ENCODE measurements at places on chromosomes 7 and 10.

GRCh38 chr7:103771294-103771693 lies 218.2 kb downstream of the RELN start:
- DNase-seq, result no peak

GRCh38 chr7:128932862-128933179 lies 4.9 kb upstream of the IRF5 start:
- DNase-seq, result no peak

- DNase-seq, result no peak
These were observed 104.7 kb upstream of the CHST15 start for GRCh38 chr10:124198125-124198501.

GRCh38 chr7:66182920-66183319 lies 22.2 kb upstream of the TPST1 start:
- DNase-seq, result no peak

DNA sequence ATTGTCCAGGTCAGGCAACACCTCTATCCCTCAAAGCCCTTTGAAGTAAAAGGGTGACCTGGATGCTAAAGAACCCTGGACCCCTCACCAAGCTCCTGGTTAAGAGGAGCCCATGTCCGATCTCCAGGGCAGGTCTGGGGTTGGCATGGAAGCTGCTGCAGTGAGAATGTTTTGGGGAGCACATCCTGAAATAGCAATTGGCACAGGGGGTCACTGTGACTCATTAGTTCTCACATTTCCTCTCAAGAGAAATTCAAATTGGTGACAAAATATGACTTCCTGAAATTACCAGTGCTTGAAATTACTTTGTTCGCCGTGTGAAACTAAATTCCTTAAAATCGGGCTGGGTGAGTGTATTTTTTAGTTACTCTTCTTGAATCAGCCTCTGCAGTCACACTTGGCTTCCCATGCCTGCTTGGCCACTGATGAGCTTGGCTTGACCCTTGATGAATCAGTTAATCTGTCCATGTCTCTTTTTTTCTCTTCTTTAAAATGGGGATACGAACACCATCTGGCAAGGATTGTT lies 18.8 kb upstream of the ARHGAP22 start:
- no peak for DNase-seq

DNA sequence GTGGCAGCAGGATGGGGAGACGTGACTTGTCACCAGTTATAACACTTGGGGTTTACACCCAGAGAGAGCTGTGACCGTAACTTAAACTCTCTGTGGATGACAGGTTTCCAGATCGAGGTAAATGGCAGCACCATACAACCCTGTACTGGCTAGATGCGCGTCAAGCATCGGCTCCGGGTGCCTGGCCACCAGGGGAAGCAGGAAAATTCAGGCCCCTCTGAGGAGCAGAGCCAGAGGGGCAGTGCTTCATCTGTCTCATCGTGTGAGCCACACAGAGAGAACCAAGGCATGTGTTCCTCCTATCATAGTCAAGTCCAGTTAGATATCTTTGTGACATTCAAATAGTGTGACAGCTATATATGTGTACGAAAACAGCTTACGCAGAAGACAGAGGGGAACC lies 652.2 kb upstream of the FOXK1 start:
- no peak for DNase-seq

DNA sequence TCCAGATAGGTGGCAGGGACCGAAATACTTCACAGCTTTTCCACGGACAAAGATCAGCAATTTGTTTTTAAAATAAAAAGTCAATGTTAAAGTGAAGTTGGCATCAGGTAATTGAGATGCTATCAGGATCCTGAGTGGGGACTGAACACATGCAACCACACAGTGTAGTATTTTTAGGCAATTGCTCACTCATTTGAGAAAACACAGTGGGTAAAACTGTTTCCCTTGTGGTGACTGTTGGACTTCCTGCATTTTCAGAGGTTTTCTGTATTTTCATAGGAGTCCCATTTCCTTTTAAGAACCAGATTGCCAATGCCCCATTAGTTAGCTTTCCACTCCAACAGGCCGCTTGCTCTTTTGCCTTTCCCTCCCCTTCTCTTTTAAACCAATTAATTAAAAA lies 159.5 kb upstream of the ZNF32 start:
- no peak for DNase-seq

DNA sequence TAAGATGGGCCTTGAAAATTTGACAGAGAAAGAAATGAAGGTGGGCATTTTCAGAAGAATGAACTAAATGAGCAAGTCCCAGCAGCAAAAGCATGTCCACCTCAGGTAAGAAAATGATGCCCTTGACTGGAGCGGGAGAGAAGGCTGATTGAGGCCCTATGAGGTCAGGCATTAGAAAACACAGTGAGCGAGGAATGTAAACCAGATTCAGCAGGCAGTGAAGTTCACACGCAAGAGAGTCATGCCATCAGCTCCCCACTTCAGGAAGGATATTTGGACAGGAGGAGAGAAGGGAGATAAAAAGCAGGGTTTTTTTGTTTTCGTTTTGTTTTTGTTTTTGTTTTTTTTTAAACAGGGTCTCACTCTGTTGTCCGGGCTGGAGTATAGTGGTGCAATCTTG lies 166.4 kb downstream of the PPP1R17 start:
- no peak for DNase-seq

DNA sequence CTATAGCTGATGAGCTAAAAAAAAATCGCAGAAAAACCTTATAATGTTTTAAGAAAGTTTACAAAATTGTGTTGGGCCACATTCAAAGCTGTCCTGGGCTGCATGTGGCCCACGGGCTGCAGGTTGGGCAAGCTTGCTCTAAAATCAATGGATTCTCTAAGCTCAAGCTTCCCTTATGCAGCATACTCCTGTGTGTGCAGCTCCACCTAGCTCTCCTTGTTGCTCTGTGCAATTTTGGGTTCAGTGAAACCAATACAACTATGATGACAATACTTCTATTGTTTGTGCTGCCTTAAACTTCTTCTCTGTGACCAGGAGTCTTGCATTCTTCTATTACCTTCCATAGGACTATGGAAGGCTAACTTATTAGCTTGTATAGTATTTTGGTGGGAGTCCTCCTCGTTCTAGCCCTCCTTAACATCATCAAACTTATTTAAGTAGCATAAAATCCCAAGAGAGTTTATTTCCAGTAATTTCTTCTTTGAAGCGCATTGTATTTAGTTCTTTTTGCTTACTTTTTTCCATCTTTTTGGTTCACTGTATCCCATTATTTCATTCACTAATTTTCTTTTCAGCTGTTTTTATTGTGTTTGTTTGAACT lies 170.9 kb upstream of the SMIM30 start:
- no peak for DNase-seq

DNA sequence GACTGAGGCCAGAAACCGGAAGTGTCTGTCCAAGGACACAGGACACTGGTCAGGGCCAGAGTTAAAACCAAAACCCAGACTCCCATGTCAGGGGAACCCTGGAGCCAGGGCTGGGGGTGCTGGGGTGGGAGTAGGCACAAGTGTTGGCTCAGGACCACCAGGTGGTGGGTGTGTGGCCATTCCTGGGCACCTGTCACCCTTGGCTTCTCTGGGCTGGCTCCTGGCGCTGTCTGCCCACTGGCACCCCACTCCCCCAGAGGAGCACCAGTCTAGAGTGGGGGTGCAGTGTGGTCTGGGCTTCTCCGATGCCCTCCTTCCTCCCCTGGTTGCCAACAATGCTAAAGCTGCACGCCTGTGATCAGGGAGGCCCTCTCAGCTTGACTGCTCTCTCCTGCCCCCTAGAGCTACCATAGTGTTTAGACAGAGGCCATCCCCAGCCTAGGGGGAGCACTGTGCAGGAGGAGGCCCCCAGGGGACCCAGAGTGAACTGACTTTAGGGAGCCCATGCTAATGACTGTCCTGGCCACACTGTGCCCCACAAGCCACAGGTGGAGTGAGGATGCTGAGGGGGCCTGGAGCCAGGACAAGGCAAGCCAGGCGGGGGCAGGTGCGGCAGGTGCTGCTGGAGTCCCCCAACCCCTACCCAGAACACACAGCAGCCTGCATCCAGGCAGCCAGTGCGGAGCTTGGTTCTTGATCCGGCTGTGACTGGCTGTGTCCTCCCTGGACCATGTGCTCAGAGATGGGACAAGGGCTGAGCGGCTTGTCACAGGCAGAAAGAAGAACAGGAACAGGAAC lies 11.0 kb downstream of the RASGEF1A start:
- peak; percentile 54 for DNase-seq

DNA sequence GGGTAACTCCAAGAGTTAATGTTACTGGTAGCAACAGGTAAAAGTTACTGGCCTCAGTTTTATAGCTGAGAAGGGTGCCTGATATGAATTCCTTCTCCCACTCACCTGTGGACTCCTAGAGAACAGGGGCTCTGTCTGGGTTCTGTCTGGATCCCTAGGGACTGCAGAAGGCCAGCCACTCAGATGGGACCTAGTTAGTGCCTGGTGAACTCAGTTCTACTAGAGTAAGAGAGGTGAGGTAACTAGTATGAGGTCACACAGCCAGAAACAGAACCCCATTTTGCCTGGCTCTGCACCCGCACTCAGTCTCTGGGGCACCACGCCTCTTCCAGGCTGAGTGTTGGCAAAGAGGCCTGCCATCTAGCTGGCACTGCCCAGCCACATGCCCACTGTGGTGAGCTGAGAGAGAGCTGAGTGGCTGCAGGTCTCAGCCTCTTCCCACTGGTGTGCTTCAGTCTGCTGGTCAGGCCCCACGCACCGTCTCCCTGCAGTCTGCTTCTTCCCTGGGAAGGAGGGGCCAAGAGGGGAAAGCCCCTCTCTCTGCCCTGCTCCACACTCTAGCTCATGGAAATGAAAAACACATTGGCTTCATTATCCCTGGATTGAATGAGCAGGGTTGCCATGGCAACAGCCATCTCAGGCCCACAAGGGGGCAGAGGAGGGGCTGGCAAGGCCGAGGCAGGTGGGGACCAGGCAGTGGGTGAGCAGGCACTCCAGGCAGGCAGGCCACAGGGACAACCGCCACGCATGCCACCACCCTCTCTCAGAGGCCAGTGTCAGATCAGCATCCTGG lies 110.6 kb downstream of the ZMIZ1 start:
- DNase-seq, result no peak

GRCh38 chr7:84800846-84801245 lies 386.0 kb downstream of the SEMA3D start:
- no peak for DNase-seq

- DNase-seq, result no peak
These were observed 25.8 kb downstream of the ZMIZ1 start for GRCh38 chr10:79094412-79095175.

GRCh38 chr7:72805526-72806494 lies 22.2 kb downstream of the TYW1B start:
- no peak for DNase-seq

DNA sequence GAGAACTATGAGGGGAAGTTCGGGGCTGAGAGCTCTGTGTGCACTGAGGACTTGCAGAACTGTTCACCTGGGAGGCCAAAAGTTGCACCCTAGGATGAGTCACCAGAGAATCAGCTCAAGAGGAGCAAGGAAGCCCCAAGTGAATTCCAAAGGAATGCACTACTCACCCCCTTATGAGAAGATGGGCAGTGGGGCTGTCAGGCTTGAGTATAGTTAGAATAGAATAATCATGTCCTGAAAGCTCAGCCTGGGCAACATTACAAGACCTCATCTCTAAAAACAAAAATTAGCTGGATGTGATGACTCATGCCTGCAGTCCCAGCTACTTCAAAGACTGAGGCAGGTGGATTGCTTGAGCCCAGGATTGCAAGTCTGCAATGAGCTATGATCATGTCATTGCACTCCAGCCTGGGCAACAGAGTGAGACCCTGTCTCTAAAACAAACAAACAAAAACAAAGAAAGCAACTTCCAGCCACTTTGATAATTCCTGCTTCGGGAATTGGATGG lies 30.0 kb downstream of the MAP3K8 start:
- no peak for DNase-seq

- DNase-seq, result no peak
These were observed 48.7 kb upstream of the ANAPC16 start for GRCh38 chr10:72167118-72167517.

DNA sequence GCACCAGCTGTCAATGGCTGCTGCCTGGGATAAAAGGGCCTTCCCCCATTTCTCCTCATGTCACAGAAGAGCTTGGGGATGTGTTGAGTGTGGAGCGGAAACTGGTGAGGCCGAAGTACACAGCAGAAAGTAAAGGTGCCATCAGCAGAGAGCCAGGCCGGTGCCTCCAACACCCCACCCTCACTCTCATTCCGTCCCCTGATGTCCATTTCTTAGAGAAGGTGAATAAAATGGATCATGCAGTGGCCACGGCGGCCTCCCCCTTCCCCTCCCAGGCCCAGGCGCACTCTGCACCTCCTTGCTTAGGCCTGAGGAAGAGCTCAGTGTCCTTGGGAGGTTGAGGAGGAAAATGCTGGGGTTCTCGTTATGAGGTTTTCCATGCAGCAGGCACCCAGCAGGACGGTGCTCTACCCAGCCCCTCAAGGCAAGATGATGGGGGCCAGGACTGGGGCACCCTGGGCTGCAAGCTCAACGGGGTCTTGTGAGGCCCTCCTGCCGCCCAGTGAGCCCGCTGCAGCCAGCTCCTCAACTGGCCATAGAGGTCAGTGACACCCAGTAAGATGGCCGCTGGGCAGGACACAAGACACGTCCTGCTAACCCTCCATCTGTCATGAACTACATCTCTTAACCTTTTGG lies 163.9 kb downstream of the ADARB2 start:
- DNase-seq, result no peak

- DNase-seq, result no peak
These were observed 92.9 kb downstream of the CPED1 start for GRCh38 chr7:121081327-121081936.

GRCh38 chr10:86782701-86783418 lies 26.4 kb downstream of the BMPR1A start:
- DNase-seq, result no peak

GRCh38 chr7:91140286-91140685 lies 123.9 kb upstream of the FZD1 start:
- no peak for DNase-seq

GRCh38 chr10:77541944-77542343 lies 95.7 kb downstream of the KCNMA1 start:
- no peak for DNase-seq

DNA sequence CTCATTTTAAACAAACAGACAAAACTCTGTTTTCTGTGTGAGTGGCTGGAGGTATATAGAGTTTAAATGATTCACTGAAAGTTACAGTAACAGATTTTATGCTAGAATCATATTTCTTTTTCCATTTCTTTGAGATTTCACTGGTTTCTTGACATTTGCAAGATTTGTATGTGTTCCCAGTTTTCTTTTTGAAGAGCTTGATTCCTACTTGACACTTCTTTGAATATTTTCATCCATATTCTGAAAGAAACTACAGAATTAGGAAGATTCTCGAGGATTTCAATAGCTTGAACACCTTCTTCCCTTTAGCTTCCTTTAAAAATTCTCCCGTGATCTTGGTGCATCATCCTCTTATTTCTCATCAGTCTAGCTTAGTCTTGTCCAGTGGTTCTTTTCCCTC lies 93.6 kb downstream of the ZNF277 start:
- no peak for DNase-seq

- peak; percentile 26 for DNase-seq
These were observed 23.8 kb downstream of the ELN start for GRCh38 chr7:74051629-74052410.

DNA sequence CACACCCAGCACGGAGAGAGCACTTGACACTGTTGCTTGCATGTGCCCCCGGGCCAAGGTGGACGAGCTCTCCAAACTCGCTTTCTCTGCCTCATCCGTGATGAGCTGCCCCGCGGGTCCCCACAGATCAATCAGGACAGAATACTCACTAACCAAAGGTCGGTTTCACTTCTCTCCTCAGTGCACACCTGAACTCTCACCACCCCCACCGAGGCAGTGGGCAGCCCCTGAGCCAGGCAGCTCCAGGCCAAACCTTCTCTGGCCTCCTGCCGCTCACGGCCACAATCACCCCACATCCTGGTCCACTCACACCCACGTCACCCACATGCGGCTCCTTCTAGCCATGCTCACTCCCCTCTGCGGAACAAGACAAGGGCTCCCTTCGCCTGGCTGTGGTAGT lies 443.9 kb downstream of the DNAJB6 start:
- DNase-seq, result no peak
